ENCODE measurements at places on chromosomes 2 and 18.
A peak's percentile ranks its signal among the peaks of the same experiment; 100 is the strongest.

- DNase-seq, result no peak
These were observed 338.8 kb downstream of the AGPS start for GRCh38 chr2:177731384-177731783.

DNA sequence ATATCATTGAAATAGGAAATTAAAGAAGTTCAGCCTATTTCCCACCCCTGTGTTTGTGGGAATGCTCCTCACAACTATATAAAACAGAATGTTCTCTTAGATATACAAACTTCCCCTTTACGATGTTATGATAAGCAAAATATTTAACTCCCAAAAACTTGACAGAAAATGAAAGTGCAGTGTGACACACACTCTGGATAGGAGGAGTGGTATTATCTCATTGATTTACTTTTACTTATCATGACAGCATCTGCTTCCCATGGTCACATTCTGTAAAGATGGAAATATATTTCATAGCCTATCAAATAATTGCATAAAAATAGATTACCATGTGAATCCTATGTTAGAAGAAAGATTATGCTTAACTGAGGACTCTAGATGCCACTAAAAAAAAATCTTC, 96.6 kb upstream of the STK17B start:
- no peak for DNase-seq

DNA sequence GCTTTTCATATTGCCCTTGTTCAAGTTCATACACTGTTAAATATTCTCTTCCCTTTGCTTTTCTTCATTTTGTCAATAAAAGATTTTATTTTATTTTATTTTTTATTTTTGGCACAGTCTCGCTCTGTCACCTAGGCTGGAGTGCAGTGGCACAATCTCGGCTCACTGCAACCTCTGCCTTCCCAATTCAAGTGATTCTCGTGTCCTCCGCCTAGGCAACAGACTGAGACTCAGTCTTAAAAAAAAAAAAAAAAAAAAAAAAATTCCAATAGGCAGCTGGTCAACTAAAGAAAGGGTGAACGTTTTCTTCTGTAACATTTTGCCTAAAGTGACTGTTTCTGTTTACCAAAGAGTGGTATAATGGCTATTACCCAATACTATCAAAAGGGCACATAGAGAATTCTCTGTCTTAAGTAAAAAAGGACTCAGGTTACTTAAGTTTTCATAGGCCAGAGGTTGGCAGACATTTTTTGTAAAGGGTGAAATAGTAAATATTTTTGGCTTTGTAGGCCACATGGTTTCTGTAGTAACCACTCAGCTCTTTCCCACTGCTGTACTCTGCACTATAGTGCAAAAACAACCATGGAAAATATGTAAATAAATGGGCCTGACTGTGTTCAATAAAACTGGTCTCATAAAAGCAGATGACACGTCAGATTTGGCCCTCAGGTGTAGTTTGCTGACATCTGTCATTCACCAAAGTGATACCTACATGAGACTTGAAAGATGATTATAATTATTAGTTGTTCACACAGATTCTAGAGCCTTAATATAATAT, 113.4 kb downstream of the MIB1 start:
- DNase-seq, result no peak

- no peak for DNase-seq
These were observed 7.2 kb upstream of the ITGB6 start for GRCh38 chr2:160207271-160207670.

DNA sequence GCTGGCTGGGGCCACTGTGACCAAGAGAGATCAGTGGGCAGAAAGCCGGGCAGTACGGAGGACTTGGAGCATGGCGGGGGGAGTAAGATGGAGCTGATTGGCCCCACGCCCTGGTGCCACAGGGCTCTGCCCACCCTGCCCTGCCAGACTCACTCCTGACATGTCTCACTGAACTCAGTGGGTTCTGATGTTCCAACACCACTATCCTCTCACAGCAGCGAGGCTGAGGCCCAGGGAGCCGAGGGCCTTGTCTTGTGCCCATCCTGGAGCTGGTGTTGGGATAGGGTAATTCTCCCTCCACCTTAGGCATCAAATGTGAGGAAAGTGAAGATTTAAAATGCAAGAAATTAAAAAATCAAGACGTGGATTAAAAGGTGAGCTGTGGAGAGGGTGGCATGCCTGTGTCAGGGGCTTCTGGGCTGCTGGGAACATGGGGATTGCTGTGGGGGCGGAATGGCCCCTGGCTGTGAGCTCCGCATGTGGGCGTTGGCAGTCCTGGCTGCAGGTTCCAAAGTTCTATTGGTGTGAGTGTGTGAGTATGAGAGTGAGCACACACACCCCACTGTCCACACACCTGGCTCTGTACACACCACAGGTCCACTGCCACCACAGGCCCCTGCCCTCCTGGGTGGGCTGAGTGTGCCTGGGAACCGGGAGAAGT, 283.5 kb upstream of the HS6ST1 start:
- no peak for DNase-seq

GRCh38 chr18:32175265-32175664, 14.6 kb upstream of the MEP1B start:
- DNase-seq, result no peak

DNA sequence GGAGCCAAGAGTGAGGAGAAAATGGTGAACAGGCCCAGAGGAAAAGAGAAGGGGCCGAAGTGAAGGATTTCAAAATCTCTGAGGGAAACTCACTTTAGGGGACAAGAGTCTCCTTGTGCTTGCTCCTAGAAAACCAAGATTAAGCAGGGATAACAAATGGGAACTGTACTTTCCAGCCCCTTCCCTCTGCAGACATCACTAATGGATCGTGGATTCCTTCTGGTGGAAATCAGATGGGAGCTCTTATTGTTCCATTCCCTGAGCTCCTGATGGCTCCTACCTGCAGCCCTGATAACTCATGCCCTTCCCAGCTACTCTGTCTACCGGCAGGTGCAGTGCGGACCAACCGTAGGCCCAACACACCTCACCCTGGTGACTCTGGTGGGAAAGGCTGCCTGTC, 20.6 kb upstream of the RESP18 start:
- DNase-seq, result no peak

- no peak for DNase-seq
These were observed 177.1 kb downstream of the PTGR3 start for GRCh38 chr18:75031717-75032317.

DNA sequence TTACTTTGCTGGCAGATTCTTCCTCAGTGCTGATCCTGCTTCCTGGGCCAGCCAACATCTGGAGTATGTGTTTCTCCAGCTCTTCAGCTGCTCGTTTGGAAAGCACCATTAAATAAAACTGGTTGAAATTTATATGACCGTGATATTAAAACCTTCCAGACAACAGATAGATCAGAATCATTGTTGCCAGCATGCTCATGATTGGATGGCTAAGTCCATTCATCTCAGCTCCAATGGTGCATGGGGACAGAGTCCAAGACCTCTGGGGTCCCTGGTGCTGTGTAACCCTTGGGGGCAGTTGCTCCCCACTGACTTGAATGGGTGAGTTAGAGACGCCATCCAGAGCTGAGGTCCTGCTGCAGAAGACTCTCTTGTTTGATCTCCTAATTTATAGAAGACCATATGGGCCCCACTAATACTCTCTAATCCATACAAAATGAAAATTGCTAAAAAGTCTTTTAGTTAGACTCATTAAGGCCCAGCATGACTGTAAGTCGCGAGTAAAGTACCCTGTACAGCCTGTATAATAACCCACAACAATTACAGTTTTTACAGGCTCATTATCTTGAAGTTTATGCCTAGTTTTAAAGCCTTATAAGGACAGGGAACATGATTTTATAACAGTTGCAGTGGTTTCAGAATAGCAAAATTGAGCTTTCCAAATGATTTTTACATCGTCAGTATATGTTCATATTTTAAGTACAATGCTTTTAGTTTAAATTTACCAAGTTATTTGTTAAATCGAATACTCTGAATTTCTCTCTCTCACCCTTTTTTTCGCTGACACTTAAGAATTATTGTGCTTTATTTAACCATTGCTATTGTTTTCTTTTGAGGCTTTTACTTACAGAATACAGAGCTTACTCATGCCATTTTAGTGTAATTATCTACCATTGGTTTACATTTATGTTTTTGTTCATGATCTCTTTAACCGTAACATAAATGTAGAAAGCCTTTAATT, 60.0 kb downstream of the CABLES1 start:
- no peak for DNase-seq

DNA sequence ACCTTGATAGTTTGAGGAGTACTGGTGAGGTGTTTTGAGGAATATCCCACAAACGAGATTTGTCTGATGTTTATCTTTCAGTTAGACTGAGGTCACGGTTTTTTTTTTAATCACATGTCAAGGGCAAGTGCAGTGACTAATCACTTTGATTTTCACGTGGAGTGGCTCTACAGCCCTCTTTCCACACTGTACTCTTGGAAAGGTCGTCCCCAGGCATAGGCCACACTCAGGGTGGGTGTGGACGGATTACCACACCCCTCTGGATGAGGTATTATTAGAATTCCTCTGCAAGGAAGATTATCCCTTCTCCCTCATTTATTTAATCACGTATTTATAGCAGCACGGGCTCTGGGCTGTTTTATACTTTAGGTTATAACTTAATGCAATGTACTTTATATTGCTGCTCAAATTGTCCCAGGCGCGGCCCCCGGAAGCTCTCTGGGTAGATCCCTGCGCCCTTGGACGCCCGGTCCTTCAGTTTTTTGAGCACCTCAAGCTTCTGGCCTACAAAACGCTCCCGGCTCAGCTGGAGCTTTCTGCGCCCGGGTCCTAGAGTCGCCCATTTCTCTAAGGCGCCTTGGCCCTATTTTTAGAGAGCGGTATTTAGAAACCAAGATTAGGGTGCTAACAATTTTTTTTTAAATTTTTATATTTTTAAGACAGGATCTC, 515 bp upstream of the PLEKHB2 start:
- peak; percentile 51 for DNase-seq

DNA sequence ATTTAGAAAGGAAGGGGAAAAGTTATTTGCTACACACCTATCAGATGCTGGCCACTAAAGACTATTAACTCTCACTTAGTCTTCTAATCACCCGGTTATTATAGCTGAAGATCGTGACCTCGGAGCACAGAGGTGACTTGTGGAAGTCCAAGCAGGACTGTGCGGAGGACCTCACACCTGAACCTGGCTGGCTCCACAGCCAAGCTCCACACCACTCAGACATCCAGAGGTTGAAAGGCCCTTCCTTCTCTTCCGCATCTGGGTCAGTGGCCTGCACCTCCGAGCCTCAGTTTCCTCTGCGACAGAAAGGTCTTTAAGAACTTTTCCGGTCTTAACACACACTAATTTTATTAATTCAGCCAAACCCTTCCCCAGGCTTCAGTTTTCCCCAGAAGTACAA, 57.9 kb downstream of the TNS1 start:
- no peak for DNase-seq

DNA sequence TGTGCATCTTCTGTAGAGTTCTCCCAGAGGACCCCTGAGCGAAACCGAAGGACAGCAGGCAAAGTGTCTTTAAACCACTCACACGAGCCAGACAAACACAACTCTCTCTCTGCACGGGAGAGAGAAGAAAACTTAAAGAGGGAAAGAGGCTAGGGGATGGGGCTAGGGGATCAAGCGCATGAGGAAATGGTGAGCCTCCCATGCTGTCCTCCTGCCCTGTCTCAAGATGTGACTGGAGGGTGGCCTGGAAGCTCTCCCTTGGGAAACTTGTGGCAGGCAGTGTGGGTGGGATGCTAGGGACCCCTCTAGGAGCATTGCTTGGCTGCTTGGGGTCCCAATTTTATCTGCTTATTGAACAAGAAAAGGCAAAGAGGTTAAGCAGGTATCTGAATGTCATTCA, 44.5 kb downstream of the CYP26B1 start:
- no peak for DNase-seq

GRCh38 chr2:209578394-209579001, 154.7 kb downstream of the MAP2 start:
- no peak for DNase-seq

DNA sequence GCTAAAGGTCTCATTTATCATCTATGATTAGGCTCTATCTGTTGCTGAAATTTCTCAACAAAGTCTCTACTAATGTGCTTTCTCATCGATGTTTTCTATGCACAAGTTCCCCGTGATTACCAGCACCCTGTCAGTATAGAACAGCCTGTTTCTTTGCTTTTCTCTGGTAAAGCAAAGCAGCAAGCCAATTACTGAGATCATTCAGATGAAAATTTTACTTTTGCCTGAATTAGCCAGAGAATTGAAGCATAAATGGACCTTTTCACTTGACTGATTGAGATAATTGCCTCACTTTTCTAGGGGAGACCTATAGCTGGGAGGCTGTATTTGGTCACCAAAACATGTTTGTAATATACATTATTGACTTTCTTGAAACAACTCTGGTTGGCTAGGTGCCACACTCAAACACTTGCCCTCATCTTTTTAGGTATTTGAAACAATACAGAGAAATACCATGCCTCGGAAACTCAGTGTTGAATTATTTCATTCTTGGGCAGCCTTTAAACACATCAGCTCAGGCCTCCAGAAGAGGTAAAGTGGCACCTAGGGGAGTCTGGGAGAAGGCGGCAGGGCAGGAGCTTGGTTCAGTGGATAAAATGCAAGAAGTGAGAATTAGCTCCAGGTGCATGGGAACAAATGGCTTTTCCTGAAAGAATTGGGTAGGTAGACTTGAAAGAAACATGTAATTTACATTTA, 96.2 kb downstream of the GALNT3 start:
- no peak for DNase-seq

- no peak for DNase-seq
These were observed 163.8 kb downstream of the RBM43 start for GRCh38 chr2:151097895-151098294.

GRCh38 chr18:79321625-79322405, 73.9 kb upstream of the NFATC1 start:
- DNase-seq, result no peak

Measured in stimulated activated naive CD8-positive, alpha-beta T cell treated with anti-CD3 and anti-CD28 coated beads, Interleukin-15, Interleukin-2, amounts not matched to agents 100 U/mL and 50 U/mL, for 24 hours (primary cell).